Hematopoietic multipotent progenitor cell treated with erythropoietin and hydrocortisone succinate and interleukin-3 and kit ligand, for 15 days (in vitro differentiated cells): ENCODE measurements at places on chromosomes 4 and X.

DNA sequence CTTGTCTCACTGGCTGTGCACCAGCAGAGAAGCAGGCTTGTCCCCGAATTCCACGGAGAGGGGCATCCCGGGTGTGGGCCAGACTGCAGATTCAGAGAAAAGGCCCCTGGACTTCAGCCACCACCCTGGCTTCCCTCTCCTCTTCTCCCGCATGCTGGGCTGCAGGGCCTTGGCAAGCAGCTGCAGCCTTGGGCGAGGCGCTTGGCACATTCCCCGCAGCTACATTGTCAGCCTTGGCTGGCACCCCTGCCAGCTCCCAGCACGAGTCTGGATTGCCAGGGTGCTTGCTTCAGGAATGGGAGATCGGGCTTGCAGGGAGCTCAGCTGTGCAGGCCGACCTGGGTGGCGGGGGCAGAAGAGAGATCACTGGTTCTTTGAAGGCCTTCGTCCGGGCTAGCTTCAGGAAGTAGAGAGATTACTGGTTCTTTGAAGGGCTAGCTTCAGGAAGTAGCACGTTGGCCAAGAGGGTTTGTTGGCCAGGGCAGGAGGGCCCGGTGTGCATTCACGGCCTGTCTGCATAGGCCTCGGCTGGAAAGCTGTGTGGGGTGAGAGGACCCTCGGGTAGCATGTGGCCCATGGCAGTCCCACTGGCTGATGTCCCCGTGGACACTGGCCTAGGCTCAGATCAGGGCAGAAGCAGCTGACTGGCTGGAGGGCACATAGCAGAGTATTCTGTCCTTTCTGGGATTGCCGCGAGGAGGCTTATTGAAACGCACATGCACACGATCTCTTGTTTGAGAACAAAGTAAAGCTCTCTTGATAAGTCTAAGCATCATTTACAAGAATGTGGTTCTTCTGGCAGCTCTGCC lies 2.7 kb downstream of the ABCD1 start:
- no peak for DNase-seq

DNA sequence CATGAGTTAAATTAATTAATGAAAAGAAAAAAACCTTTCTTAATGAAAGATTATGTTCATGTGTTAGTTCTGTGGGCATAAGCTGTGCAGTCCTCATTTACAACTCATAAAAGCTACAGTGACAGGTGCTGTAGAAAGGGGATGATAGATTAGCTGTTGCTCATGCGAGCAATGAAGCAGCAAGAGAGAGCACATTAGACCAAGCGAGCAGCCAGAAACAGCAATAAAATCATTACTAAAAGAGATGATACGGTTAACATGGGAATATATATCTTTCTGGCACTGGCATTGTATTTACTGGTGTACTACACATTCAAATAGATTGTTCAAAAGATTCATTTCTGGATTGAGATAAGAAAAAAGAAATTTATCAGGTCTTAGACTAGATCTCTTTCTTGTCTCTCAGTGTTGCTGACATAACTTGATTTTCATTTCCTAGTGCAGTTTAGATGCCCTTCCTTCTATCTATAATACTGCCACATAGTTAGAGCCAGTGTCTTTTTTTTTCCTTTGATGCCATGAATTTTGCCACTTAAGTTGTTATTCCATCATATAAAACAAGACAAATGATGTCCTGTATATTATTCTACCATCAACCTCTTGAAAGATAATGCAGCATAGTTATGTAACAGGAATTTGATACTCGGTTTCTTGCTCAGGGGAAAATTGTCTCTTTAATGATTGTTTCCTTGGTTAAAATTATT lies 164.6 kb downstream of the BANK1 start:
- no peak for DNase-seq

DNA sequence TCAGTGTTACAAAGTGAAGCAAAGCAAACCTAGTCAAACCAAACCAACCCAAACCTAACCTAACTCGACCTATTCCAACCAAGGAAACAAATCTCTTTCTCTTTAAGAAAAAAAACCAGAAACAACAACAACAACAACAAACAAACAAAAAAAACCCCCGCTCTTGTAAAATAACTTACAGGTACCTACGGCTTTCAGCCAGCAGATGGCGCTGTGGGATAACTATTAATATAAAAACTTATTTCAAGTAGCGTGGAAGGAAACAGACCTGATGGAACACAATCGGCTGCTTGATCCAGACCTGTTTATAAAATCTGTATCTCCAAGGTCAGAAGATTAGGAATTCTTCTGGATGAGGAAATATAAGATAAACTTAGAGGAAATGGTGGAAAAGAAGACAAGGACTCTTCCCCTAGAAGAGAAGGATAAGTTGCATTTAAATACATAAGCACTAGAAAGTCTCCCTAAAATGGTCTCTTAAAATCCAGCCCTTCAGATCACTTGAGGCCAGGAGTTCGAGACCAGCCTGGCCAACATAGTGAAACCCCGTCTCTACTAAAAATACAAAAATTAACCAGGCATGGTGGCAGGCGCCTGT lies 34.4 kb upstream of the CDKL5 start:
- DNase-seq, result peak; percentile 63

DNA sequence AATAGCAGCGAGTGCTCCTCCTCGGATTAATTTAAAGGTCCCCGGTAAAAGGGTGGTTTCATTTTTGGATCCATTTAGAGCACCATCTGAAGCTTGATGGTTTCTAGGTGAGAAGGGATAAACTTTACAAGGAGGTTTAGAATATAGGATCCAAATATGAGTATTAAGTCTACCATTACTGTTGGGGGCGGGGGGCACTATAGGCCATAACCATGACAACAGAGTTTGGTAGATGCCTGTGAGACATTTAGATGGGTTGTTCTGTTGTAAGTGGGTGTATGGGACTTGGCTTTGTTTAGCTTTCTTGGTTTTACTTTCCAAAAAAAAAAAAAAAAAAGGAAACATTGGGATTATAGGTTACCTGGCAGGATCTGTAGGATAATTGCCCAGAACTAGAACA lies 92.7 kb downstream of the TENT5D start:
- DNase-seq, result no peak

DNA sequence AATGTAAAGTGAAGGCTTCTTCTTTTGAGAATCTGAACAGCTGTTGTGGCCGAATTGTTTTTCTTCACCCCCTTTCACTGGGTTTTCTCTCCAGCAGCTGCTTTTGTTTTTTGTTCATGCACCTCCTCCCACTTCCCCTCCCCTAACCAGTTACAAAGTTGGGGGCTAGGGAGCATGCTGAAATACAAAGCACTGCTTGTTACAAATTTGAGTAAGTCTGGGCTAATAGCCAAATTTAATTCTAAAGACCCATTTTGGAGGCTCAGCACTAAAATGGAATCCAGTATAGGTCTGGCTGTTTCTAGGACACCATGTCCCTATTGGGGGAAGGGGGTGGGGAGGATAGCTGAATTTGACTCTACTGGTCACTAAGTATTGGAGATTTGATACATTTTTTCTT lies 89.2 kb upstream of the GPM6B start:
- DNase-seq, result no peak

DNA sequence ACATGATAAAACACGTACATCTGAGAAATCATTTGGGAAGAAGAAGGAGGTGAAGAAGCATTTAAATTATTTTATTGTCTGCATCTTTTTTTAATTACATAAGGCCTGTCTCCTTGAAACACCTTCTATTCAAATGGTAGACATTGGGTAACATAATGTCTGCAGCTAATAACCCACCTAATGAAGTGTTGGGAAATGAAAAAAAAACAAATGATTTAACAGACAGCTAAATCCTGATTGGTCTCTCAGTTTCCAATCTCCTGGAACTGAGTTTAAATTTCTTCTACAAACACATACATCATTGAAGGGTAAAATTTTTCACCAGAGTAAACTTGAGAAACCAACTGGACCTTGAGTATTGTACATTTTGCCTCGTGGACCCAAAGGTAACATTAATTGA lies at the start of gene AMTN:
AMTN (plus strand) TSS at position 301 of the 400 bp plus-strand sequence. CDS start 209 bp downstream, outside the sequence.
- no peak for DNase-seq

DNA sequence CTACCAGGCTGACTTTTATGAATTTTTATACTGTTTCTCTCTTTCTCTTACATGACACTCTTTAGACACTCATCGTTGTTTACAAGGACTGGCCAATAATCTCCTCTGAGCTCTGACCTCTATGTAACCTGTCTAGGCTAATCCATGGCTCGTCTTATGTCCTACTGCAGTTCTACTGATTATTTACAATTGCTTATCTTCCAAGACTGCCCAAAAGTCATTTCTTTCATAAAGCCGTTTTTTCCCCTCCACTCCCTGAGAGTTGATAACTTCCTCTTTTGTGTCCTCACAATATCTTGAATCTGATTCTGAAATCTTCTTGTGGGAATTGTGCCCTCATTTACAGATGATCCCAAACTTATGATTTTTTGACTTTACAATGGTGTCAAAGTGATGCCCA lies 18.3 kb upstream of the SNCA start:
- no peak for DNase-seq

GRCh38 chr4:173226401-173226888 lies 57.8 kb downstream of the GALNT7 start:
- no peak for DNase-seq

- DNase-seq, result no peak
These were observed 10.4 kb upstream of the ABLIM2 start for GRCh38 chr4:8168832-8169598.

- no peak for DNase-seq
These were observed 1858.6 kb upstream of the ADGRL3 start for GRCh38 chr4:59341506-59341905.

- DNase-seq, result no peak
These were observed 135.5 kb downstream of the REPS2 start for GRCh38 chrX:17081968-17082367.

DNA sequence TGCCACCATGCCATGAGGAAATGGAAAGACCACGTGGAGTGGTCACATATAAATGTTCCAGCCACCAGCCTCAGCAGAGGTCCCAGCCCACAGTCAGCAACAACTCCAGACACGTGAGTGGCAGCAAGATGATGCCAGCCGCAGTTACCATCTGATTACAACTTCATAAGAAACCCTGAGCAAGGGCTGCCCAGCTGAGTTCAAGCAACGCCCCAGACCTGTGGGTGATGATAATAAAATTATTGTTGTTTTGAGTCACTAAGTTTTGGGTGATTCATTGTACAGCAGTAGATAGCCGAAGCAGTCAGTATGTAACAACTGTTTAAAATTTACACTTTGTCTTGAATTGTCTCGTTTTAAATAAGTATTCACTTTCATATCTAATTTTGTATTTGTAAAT lies 5.8 kb upstream of the CCNG2 start:
- peak; percentile 63 for DNase-seq

DNA sequence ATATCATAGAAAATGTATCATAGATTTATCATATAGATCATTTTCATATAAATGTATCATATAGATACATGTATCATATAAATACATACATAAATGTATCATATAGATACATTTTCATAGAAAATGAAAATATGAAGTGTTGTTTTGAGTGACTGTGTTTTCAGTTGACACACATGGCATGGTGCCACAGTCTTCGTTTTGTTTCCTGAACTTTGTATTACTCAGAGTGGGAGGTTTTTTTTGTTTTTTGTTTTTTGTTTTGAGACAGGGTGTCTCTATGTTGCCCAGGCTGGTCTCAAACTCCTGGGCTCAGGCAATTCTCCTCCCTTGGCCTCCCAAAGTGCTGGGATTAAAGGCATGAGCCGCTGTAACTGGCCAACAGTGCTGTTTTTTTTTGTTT lies 3.9 kb downstream of the RBM10 start:
- DNase-seq, result no peak

GRCh38 chrX:39611468-39611867 lies 486.3 kb downstream of the BCOR start:
- DNase-seq, result no peak

- DNase-seq, result no peak
These were observed 141.3 kb upstream of the FTHL17 start for GRCh38 chrX:31212856-31213748.

DNA sequence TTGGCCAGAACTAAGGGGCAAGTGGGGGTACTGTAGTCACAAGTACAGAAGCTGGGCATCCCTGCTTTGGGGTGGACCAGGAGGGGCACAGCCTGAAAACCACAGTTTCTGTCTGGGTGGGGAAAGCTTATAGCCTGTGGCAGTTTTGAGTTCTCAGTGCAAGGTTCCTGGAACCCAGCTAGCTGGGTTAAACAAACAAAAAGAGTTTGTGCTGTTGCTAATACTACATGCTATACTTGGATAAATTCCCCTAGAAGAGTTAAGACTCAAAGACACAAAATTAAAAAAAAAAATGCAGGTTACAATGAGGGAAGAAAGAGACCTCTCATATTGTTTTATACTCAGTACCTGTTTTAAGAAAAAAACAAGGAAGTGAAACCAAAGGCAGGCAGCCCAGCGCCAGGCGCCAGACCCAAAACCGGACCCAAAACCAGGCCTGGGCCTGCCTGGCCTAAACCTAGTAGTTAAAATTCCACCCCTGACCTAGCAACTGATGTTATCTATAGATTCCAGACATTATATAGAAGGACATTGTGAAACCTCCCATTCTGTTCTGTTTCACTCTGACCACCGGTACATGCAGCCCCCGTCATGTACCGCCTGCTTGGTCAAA lies 50.8 kb downstream of the SLC2A9 start:
- no peak for DNase-seq

GRCh38 chr4:185835336-185835735 lies 23.3 kb upstream of the SORBS2 start:
- DNase-seq, result no peak

DNA sequence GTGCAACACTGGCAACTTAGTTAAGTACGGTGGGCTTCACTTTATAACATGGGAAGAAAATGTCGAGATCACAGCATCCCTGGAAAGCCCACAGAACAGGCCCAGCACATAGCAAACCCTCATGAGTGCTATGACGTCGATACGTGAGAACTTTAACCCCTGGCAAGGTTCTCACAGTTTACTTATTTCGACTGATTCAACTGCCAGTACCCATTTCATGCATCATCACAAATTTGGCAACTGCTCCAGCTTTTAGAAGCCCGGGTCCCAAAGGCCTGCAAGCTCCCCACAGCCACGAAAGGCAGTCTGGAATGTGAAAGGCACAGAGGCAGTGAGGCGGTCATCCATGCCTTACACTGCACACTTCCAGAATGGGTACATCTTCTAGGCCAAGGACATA lies 41.2 kb downstream of the RELL1 start:
- DNase-seq, result no peak
